ENCODE measurements at places on chromosomes 16 and 17.
A peak's percentile ranks its signal among the peaks of the same experiment; 100 is the strongest.

DNA sequence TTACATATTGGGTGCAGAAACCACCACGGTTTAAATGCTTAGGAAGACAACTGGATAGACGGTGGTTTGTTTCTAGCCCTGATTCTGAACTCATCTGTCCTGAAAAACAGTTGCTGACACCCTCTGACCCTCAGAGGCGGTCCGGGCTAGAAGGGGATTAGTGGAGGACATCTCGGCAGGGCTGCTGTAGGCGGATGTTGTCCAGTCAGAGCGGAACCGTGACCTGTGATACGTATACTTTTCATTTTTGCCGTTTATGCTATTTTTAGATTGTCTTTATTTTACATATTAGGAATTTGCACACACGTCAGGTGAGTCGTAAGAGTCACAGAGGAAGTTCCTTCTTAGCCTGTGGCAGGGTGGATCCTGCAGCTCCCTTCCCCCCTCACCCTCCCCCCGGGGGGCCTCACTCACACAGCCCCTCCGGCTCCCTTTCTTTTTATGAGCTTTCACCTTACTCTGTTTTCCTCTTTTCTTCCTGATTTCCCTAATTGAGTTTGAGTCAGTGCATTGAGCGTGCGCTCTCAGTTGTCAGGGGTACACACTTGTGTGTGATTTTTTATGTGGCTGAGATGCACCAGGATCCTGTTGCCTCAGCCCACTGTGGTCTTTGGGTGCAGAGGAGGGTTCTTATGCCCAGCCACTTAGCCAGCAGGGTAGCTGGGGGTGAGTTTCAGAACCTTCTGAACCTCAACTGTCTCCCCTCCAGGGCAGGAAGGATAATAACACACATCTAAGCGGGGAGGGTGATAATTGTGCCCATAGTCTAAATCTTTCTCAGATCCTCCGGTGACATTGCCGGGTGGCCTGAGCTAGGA is 211.1 kb upstream of the CHMP6 start:
- no peak for DNase-seq

DNA sequence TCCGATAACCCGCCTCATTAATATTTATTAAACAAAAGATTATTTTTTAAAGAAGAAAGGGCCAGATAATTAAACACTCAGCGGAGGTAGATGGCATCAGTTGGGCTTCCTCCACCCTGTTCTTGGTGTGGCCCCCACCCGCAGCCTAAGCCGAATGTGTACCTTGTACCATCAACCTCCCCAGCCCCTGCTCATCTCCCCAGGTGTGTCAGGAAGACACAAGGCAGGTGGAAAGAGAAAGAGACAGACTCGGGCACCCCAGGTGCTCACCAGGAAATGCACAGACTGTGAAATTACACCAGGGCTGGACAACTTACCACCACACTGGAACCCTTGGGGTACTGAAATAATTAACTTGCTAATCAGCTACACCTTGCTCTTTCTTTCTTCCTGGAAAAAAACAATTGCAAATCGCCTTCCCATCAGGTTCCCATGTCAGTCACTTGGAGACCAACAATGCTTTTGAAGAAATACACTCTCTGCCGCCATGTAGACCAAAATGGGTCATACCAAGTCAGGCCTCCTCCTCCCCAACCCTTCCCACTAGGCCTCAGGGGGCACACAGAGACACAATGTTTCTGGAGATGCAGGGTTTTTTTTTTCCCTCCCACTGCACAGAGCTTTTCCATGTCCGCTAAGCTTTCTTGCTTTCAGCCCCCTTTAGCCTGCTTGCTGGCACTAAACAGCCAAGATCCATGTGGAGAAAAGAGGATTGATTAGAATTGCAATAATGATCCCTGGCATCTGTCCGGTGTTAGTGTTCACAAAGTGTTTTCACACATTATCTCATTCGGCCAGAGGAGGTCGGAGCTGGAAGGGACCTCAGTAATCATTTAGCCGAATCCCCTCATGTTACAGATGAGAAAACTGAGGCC is 8.6 kb upstream of the LHX1 start:
- DNase-seq: no peak

DNA sequence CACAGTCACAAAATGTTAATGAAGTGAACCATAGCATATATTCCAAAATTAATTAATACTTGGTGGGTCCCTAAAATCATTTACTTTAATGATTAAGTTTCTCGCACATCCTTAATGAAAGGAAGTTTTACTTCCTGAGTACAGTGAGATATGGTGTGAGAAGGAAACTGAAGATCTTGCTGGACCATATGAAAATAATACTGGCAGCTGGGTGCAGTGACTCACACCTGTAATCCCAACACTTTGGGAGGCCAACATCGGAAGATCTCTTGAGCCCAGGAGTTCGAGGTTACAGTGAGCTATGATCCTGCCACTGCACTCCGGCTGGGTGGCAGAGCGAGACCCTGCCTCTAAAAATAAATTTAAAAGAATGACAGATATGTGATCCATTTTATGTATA is 62.5 kb downstream of the ABCA8 start:
- no peak for DNase-seq

DNA sequence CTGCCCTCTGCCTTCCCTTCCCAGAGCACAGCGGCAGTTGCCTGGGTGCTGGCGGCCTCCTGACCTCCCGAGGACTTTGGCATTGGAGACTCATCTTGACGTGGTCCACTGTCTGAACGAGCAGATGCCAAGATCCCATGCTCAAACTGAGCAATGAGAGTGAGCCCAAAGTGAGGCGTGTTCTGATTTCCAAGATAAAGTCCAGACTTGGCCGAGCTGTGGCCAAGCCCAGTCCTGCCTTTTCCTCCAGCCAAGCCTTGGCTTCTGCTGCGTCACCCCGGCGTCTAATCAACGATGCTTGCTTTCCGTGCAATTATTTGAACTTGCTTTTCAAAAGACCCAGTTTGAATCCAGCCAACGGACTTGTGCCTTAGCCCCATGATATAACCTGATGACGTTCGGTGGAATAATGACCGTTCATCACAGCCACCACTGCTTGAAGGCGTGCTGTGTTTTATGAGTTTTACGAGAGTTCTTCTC is 179.2 kb downstream of the IRF8 start:
- no peak for DNase-seq

GRCh38 chr16:78980825-78981224 is 619.7 kb downstream of the MAF start:
- DNase-seq: no peak

DNA sequence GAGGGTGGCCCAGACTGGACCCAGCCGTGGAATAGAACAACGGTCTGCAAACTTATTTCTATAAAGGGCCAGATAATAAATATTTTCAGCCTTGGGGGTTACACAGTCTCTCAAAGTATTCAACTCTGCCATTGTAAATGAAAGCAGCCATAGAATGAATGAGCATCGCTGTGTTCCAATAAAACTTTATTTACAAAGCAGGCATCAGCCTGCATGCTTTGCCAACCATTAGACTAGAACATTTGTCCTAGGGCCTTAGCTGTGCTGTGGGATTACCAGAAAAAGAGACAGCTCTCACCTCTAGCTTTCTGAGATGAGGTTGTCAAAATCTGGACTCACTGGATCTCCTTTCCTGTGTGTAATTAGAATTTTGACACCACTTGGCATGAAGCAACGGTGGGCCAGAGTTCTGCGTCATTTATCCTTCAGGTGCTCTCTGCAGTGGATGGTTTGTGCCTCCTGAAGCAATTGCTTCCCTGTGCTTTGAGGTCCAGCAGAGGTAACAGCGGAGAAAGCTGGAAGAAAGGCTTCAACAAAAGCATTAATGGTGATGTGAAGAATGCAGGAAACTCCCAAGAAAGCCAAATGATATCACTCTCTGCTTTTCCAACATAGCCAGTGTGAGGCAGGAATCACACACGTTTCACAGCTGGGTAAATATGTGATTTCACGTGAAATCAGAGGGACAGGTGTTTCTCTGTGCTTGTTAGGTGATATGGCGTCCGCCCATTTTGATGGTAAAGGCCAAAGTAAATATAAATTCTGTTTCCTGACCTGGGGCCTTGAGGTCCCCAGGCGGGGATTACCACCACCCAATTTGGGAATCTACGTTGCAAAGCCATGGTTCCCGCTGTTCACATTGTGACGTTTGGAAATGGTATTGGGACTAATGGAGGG is 148.4 kb downstream of the PITPNC1 start:
- no peak for DNase-seq

- DNase-seq: no peak
Measured at GRCh38 chr16:66028510-66029216, 337.8 kb upstream of the CDH5 start.

GRCh38 chr17:37744961-37745800 is at the start of gene HNF1B:
Gene HNF1B, minus strand, starts transcription at chr17:37745059. Its CDS starts 175 bp downstream, at chr17:37744884.
- DNase-seq: no peak

DNA sequence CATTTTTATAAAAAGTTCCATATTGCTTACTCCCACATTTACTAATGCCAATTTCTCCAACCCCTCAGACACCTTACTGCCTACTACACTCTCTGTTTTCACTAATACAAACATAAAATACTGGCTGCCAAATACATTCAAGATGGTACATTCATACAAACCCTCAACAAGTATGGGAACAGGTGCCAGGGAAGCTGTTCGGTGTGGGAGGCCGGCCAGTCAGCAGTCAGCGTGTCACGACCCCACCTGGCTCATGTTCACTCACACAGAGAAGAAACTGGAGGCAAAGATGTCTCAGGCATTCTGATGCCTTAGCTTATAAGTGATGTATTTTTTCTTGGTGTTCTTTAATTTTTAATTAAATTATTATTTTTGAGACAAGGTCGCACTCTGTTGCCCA is 42.4 kb upstream of the TRAP1 start:
- DNase-seq: no peak

- no peak for DNase-seq
Measured at GRCh38 chr17:79020631-79021301, 3.2 kb upstream of the C1QTNF1 start.

DNA sequence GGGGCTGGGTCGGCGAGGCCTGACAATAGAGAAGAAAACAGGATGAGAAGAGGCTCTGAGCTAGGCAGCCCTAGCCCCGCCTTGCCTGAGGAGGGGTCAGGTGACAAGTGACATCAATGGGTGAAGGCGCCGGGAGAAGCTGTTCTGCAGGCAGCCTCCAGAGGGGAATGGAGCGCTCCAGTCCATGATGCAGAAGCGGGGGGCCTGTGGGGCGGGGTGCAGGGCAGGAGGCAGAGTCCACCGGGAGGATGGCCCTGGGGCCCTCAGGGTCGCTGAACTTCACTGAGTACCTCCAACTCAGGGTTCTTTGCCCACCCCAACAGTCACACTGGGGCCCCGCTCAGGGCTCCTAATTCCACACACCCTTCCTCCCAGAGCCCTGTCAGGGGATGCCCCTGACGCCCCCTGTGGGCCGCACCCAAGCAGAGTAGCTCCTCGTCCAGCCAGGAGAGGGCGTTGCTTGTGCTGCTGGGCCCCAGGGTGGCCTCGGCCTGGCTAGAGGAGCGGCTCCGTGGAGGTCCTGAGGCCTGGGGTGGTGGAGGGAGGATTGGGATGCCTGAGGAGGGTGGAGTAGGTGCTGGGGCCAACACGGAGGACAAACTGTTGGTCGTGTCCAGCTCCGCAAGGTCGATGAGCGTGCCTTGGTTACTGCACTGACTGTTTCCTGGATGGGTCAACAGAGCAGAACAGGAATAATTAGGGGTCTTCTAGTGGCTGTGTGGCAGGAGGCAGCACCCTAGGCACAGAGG is 20.8 kb downstream of the GGA3 start:
- DNase-seq: peak; percentile 63

DNA sequence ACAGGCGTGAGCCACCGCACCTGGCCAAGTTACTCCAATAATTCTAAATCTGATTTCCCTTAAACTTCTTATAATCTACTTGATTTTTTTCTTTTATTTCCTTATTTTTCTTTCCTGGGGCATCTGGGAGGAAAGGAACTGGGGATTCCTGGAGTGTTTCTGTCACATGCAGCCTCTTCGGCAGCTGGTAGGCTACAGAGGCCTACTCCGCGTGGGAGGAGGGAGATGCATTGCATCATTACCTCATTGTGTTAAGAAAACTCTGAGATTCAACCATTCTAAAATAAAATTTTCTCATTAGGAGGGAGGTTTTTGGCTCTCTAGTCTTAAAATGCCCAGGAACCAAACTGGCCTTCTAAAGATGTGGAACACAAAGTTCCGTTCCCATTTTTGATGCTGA is 64.0 kb downstream of the SOX9 start:
- DNase-seq: no peak

GRCh38 chr17:9236286-9237052 is 215.2 kb downstream of the NTN1 start:
- no peak for DNase-seq

DNA sequence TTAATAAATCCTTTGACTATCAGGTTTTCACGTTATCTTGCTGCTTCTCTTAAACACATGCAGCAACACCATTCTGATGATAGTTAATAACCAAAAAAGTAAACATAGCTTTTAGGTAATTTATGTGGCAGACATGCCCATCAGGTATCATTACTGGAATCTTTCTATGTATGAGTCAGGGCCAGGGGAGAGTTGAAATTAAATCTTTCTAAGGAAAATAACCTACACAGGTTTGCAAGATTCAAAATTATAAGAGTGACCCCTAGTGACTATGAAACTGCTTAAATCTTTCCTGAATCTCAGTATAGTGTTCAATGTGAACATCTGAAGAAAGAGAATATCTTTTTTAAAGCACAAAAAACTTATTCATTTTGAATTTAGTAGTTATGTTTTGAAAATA is 666.6 kb downstream of the CDH11 start:
- no peak for DNase-seq

DNA sequence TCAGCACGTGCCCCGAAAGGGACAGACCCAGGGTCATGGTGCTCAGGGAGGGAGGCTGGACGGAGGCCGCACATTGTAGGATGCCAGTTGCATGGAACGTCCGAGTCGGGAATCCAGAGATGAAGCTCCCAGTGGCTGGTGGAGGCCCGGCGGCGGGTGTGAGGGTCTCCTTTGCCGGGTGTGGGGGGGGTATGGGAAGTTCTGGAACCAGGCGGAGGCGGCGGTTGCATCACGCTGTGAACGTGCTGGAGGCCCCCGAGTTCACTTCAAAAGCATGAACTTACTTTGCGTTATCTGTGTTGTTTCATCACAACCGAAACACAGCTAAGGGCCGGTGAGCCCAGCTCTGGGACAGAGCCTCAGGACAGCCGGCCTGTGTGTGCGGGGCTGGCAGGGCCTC is 73.4 kb upstream of the GNG13 start:
- no peak for DNase-seq

All from neuronal stem cell (in vitro differentiated cells).